ENCODE measurements at places on chromosomes 7 and 10. TPM values are rescaled to one million over a fixed set of nuclear protein-coding genes. Genes with fewer than 3 reads are reported as not detected.

SPDYE8 gene
- not detected for total RNA-seq

- no peak for DNase-seq
Measured at GRCh38 chr7:3157566-3158287, 114.1 kb upstream of the CARD11 start.

GRCh38 chr10:52551046-52551445 lies 221.5 kb downstream of the MBL2 start:
- no peak for DNase-seq

DNA sequence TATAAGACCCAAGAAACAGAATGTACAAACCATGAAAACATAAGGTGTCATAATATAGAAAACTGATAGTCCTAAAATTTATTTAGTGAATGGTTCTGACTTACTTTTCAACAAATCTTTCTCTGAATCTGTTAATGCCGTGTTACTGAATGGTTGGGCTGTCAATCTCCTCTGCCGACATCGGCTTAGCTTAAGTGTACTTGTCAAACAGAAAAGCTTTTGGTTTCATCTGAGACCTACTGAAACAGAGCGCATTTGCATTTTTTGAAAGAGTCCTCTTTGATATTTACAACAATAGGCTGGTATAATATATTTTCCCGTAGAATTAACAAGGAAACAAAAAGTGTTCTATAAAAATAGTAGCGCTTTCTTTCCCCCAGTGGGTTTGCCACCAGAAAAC lies 120.9 kb upstream of the ZNF804B start:
- no peak for DNase-seq

ZNF212 gene
- 11.6 TPM for total RNA-seq

EBLN1 gene
- total RNA-seq = not detected

- DNase-seq = no peak
Measured at GRCh38 chr10:78081292-78081691, 47.6 kb downstream of the RPS24 start.

CPA2 gene
- total RNA-seq = not detected

GRCh38 chr7:91285696-91286355 lies 21.6 kb downstream of the FZD1 start:
- DNase-seq = no peak

PTPRN2 gene
- total RNA-seq = 0.78 TPM

DNA sequence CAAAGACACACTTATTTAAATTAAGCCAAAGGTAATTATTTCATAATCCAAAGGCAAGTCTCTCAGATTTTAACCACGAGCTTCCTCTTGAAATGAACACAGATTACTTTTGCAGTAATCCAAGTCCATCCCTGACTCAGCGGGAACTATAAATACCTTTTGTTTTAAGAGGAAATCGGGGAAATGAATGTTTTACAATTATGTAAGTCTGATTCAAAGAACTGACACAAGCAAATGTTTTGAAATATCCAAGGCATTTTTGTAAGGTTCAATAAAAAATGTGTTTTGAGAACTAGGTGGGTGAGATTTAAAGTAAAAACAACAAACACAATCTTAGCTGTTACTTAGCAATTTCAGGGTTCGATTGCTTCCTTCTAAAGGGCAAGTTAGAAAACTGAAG lies 179.8 kb upstream of the ASAH2 start:
- no peak for DNase-seq

TRA2A gene
- total RNA-seq = 12.6 TPM

DNA sequence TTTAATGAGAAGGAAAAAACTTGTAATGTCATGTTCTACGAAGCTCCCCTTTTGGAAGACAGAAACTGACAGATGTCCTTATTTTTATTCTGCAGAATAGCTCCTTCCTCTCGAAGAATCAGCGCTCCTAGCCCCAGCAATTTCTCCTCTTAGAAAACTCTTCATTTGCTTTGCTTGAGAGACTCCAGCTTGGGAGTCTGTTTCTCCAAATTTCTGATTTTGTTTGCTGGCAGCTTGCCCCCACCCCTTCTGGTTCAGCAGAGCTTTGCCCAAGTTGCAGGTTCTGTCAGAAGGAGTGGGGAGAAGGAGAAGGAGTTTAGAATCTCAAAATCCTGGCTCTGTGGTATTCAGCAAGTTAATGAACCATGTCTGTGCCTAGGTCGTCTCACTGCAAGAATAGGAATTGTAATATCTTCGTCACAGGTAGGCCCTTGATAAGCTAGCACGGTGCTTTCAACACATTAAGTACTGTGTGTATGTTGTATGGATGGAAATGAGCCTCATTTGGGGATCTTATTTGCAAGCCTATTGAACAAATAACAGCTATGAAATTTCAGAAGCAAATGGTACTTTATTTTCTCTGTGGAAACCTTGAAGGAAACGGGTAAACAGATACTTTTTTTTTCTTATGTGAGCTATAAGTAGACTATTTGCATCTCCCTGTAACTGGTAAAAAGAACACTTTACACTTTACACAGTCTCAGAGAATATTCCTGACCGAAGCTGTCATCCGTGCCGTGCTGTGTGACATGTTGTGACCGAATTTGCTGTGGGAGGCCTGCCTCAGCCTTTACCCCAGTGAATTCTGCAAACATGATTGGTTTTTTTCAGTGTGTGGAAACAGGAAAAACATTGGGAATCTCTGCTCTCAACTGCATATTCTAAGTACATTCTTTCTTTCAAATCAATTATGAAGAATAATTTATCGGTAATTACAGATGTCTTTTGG lies 290.9 kb downstream of the CAMK1D start:
- DNase-seq = no peak

GRCh38 chr7:28955356-28955717 lies 2.8 kb downstream of the TRIL start:
- DNase-seq = no peak

KCND2 gene
- total RNA-seq = not detected

GRCh38 chr7:26419198-26419597 lies 127.5 kb downstream of the SNX10 start:
- DNase-seq = no peak

RALA gene
- total RNA-seq = 20.9 TPM

FFAR4 gene
- not detected for total RNA-seq

- DNase-seq = no peak
Measured at GRCh38 chr7:107962817-107963216, 40.1 kb downstream of the LAMB1 start.

LRRTM3 gene
- total RNA-seq = not detected

DNA sequence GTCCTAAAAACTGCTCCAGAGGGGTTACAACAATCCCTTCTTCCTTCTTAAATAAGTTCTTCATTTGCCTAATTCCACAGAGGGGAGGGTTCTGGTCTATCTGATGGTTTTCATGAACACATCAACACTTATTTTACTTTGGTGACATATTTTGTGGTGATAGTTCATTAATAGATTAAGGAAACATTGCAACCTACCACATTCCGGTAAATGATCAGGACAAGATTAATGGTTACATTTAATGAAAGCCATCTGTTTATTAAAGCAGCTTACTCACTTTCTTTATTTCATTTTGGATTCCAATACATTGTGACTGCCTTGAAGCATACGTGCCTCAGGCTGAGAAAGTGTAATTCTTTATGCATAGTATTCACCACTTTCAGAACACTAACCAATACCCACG lies 101.0 kb downstream of the SKIDA1 start:
- DNase-seq = no peak

GIMAP1 gene
- total RNA-seq = not detected

COL13A1 gene
- total RNA-seq = not detected

DNA sequence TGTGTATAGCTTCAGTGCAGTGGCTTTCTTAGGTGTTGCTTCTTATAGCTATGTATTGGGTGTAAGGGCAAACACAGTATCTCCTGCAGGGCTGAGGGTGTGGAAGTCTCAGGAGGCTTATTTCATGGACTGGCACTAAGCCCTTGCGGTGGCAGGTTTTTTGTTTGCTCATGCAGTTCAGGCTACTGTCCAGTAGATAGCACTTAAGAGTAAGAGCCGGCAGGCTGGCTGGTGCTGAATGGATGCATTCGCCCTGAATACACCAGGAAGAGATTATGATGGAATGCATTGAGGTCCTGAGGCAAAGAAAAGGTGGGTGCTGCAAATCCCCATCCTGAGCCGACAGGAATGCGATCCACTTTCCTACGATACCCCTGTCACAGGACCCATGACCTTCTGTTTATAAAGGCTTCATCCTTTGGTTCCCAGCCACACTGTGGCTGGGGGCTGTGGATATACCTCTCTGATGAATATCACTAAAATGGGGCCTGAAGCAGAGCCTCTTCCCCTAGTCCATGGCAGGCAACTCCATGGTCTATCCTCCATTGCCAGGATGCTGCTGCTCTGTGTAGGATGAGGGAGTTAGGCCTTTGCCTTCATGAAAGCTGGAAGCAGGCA lies 44.9 kb downstream of the ANXA8 start:
- peak; percentile 37 for DNase-seq

TACR2 gene
- total RNA-seq = not detected

GIMAP5 gene
- not detected for total RNA-seq

DNA sequence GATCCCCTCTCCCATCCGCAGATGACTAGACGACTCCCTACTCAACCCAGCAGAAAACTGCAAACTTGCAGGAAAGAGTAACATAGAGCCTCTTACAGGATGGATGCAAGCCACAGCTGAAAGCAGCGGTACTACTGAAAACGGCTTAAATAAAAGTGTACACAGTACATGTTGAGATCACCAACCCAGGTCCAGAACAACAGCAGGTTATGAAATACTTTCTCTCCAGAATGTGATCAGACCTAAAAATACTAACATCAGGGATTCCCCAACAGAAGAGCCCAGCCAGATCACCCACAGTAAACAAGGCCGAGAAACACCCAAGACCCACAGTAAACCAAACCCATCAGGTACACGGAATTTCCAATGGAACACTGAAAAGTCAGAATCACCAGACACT lies 13.2 kb downstream of the ATE1 start:
- no peak for DNase-seq

- no peak for DNase-seq
Measured at GRCh38 chr10:43211030-43211429, 55.8 kb downstream of the RASGEF1A start.

DNA sequence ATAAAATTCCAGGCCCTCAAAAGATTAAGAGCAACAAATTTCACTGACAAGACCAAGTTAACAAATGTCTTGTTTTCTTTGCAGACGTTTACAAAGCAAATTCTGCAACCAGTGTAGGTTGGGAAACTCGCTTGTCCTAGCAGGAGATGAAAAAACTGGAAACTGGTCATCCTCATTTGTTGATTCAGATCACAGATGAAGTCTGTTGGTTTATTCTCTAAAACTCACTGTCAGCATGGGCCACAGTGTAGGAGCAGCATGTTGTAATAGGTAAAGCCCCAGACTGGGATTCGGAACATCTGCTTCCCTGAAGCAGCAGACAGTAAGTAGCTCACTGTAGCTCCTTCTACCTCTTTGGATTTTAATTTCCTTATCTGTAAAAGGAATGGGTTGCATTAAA lies 31.5 kb downstream of the PANK1 start:
- no peak for DNase-seq

DNA sequence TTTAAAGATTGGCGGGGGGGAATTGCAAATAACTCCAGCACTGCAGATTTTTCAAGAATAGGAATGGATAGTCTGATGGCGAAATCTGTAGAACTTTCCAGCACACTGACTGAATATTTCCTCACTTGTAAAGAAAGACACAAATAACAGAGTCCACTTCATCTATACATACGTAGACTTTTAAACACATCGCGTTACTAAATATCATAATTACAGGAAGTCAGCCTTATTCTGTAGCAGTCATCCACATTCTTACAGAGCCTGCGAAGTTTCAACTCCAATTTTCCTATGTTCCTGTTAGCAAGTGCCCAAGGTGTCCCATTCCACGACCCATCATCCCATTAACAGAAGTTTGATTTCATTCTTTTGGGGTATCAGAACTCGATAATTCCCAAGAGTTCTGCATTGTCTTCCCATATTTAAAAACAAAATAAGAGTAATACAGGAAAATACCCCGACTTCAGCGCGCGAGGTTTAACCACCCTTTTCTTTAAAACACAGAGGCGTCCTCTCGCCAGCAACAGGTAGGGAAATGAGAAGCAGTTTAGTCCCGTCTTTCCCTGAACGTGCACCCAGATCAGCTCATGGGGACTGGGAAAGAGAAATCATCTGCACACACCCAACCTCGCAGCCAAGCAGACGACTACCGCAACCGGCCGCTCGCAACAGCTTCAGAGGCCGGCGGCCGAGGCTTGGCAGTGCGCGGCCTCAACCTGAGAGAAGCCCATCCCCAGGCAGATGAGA lies 880 bp downstream of the HERC4 start:
- DNase-seq = no peak

GRCh38 chr10:82252081-82252480 lies 377.1 kb downstream of the NRG3 start:
- DNase-seq = no peak

DNA sequence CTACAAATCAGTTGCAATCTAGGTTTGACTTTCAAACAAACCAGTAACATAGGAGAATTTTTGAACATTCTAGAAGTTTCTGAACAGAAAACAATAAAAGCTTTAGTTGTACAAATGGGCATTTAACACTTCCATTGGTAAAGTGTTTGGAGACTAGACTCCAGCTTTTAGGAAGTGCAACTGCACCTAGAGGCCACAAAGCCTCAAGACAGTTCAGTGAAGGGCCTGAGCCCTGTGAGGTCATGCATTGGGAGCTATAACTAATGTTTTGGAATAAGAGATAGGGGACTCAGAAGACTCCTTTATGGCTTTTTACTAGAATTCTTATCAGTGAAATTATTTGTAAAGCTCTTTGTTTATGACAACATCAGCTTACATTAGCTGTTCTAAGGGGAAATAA lies 3.0 kb upstream of the EPHB6 start:
- no peak for DNase-seq

DNA sequence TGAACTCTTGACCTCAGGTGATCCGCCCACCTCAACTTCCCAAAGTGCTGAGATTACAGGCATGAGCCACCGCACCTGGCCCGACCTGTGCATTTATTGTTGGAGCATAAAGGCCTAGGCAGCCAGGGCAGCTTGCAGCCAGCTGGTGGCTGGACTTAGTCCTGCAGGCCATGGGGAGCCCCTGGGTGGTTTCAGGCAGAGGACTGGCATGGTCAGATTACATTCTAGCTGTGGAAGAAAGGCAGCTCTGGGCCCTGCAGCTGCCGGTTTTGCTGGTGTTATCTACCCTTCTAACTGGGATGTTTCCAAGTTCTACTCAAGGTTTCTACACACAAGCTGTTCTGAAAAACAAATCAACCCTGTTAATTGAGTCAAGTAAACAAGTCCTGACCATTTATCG lies 22.7 kb upstream of the MKRN1 start:
- no peak for DNase-seq

DNA sequence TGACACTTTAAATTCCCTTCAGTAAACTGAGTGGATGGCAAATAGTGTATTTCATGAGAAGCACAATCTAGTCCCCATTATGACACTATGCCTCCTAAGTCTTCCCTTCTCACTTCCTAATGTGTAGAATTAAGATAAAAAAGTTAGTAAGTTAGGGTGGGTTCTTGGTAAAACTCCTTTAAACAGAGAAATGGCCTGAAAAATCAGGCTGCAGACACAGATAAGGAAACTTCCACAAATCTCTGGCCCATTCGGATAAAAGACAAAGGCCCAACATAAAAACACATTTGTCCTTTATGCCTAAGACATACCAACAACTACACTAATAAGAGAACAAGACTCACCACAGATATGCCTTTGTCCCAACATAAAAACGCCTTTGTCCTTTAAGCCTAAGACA lies 21.5 kb downstream of the AKR1C8 start:
- no peak for DNase-seq
